ENCODE measurements at places on chromosomes 4 and X.

- DNase-seq: peak; percentile 29
These were observed 82.9 kb downstream of the PDLIM5 start for GRCh38 chr4:94534401-94535312.

DNA sequence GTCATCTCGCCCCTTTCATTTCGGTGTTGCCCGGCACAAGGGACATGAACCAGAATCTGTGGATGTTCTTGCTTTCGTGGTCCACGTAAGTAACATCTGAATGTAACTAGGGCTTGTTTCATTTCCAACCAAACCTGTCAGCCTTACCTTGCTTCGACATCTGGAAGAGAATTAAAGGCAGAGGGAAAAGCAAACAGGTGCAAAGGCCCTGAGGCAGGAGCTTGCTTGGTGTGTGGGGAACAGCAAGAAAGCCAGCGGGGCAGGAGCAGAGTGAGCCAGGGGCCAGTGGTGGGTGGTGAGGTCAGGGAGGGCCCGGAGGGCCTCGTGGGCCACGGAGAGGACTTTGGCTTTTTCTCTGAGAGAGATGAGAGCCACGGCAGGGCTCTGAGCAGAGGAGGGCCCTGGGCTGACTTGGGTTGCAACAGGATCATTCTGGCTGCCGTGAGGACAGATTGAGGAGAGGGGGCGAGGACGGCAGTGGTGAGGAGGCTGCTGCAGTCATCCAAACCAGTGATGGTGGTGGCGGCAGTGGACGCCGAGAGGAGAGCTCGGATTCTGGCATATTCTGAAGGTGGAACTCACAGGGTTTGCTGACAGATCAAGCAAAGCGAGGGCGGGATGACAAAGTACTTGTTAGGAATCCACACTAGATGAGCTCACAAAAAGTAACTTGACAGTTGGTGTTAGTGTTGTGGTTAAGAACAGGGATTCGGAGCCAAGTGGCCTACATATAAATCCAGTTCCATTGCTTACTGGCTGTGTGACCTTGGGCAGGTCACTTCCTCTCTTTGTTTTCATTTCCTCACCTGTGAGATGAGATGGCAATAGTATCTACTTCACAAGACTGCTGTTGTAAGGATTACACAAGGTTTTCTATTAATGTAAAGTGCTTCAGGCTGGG lies 6.8 kb upstream of the WDR13 start:
- no peak for DNase-seq

GRCh38 chrX:130393451-130394074 lies 8.1 kb upstream of the GPR119 start:
- peak; percentile 16 for DNase-seq

GRCh38 chr4:32798471-32799159 lies 2078.4 kb downstream of the PCDH7 start:
- DNase-seq: no peak

- DNase-seq: no peak
These were observed 212.9 kb downstream of the PDHA2 start for GRCh38 chr4:96052827-96053226.

- DNase-seq: no peak
These were observed 1.2 kb downstream of the GPC3 start for GRCh38 chrX:133983974-133984845.

GRCh38 chr4:25981749-25982148 lies 67.7 kb downstream of the SMIM20 start:
- DNase-seq: no peak

DNA sequence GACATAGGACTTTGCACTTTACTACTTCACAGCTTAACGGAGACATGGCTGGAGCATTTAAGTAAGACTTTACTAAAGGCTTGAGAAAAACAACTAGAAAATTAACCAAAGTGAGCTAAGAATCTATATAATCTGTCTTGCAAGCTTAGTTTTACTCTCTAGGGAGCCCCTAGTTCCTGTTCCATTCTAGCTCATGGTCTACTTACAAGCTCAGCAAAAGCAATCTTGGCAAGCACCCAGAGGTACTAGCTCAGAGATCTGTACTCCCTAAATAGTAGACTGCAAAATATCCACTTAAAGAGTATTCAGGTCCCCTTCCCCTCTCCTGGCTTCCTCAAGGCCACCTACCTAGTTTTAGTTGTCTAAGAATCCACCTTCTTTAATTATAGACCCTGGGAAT lies 469.0 kb downstream of the IDS start:
- DNase-seq: no peak

- no peak for DNase-seq
These were observed 356.7 kb upstream of the RPS6KA3 start for GRCh38 chrX:20623448-20623847.

DNA sequence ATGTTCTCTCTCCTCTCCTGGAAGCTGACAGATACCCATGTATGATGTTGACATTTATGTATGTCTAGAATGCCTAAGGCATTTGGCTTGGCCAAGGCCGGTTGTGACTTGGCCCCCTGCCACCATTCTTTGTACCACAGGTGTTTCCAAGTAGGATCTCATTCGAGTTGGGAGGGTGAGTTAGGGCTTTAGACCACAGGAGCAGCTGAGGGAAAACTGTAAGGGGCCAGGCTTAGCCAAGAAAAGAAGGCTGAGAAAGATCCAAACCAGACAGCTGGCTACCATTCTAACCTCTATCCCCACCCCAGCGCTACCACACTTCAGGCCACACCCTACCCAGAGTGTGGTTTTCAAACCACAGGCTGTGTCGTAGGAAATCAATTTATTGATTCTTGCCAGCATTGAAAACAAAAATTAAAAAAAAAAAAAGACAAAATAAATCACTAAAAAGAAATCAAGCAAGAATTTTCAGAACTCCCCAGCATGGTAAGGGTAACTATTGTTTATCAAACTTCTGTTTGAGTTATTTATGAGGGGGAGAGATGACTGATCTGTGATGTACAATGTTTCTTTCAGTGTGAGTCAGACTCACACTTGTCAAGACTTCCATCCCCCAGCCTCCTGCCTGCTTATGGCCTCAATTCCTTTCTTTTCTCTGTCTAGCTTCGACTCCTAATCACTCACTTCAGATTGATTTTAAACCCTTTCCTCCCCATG lies 9.9 kb downstream of the TMSB4X start:
- no peak for DNase-seq

DNA sequence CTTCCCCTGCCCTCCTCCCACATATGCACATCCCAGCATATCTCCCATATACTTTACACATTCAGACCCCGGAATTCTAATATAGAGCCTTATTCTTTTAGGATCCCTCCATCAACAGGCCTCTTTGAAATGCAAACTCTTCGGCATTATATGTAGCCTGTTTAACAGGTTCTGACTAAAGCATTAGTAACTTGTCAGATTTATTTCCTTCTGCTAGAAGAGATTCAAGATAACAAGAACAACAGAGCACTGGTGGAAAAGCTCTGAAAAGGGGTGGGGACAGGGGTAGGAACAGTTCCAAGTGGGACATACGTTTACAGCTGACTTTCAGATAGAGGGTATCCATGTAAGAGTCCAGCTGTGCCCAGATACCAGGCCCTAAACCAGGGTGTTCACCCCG lies 31.7 kb upstream of the PRPS1 start:
- no peak for DNase-seq

- no peak for DNase-seq
These were observed 11.3 kb upstream of the PCYT1B start for GRCh38 chrX:24658421-24658820.

DNA sequence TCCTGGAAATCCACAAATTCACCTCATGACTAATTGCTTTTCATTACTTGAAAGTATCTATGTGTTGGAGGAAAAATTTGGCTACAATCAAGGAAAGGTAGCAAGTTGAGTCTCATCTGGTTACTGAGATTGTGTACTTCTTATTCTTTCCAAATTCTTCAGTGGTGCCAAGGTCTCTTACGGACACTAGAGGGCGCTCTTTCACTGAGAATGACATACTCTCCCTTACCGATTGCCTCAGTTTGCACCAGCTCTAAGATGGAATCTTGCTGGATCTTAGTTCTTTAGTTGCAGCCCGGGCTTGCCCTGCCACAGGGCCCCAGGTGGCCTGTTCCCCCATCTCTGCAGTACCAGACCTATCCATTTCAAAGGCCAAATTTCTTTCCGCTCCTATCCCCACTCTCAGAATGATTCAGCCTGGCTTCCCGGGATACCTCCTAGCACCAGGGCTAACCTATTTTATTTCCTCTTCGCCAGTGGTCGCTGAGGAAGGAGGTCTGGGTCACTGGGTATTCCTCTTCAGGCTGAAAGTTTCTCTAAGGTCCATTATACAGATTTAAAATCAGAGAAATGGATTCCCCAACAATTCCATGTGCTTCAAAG lies 24.6 kb upstream of the GPR50 start:
- peak; percentile 54 for DNase-seq

DNA sequence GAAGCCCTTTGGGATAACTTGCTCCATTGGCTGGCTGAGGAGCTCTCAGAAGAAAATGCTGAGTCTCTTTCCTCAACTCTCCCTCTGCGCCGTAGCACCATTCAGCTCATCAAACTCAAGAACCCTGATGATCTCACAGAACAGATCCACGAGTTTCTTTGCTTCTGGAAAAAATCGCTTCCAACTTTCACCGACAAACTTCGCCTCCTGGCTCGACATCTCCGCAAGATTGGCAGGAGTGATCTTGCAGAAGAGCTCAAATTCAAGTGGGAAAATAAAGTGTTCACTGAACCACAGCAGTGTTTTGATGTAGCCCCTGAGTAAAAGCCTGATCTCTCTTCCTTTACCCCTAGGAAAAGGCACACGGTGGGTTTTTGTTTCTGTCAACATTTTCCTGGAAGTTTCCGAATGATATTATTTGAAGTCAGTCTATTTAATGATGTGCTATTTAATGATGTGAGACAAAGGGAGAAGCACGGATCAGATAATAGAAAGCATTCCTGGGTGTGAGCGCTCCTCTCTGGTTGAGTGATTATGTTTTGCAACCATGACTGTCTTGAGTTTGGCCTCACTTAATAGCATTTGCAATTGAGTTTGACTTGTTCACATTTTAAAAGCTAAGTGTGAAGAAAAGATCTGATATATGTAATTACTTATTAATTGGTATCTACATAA lies 62.2 kb downstream of the DTHD1 start:
- no peak for DNase-seq

GRCh38 chrX:25202827-25203226 lies 187.1 kb upstream of the ARX start:
- no peak for DNase-seq

GRCh38 chrX:42195506-42195905 lies 272.2 kb upstream of the CASK start:
- DNase-seq: no peak

GRCh38 chr4:160772668-160773067 lies 1391.1 kb downstream of the FSTL5 start:
- no peak for DNase-seq

GRCh38 chrX:85620466-85620865 lies 241.0 kb upstream of the POF1B start:
- DNase-seq: no peak

GRCh38 chr4:87698394-87698793 lies 48.3 kb downstream of the DMP1 start:
- DNase-seq: no peak

DNA sequence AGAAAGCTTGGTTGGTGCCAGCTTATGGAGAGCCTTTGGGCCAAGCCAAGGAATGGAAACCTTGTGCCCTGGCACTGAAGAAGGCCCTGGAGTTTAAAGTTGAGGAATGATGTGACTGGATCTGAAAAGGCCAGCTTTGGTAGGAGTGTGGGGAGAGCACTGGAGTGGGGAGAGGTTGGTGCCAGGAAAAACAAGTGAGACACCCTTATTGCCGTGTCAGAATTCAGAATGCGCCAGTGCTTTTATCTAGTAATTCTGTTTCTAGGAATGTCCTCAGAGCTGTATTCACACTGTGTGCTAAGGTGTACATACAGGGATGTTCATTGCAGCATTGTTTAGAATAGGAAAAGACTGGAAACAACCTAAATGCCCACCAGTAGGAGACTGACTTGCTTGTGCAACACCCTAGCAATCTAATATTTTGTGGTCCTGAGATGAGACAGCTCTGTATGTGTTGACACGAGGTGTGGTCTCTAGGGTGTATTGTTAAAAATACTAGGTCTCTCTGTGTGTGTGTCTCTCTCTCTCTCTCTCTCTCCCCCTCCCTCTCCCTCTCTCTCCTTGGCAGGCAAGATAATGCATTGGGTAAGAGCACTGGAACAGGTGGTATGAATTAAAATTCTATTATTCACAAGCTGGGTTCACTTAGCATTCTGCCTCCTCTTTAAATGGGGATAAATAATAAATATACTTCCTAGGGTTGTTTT lies 107.8 kb downstream of the GATB start:
- DNase-seq: no peak

- no peak for DNase-seq
These were observed 153.0 kb downstream of the ADAM29 start for GRCh38 chr4:175071123-175071522.

GRCh38 chr4:97003715-97004114 lies 1139.6 kb downstream of the STPG2 start:
- no peak for DNase-seq

GRCh38 chr4:130760246-130760645 lies 1664.3 kb downstream of the C4orf33 start:
- no peak for DNase-seq

DNA sequence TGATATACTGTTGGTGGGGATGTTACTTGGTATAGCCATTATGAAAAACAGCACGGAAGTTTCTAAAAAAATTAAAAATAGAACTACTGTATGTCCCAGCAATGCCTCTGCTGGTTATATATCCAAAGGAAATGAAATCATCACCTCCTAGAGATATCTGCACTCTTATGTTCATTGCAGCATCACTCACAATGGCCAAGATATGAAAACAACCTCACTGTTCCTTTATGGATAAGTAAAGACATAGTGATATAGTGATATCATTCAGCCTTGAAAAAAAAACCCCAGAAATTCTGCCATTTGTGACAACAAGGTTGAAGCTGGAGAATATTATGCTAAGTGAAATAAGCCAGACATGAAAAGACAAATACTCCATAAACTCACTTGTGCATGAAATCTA lies 543.8 kb upstream of the SLIT2 start:
- DNase-seq: no peak

DNA sequence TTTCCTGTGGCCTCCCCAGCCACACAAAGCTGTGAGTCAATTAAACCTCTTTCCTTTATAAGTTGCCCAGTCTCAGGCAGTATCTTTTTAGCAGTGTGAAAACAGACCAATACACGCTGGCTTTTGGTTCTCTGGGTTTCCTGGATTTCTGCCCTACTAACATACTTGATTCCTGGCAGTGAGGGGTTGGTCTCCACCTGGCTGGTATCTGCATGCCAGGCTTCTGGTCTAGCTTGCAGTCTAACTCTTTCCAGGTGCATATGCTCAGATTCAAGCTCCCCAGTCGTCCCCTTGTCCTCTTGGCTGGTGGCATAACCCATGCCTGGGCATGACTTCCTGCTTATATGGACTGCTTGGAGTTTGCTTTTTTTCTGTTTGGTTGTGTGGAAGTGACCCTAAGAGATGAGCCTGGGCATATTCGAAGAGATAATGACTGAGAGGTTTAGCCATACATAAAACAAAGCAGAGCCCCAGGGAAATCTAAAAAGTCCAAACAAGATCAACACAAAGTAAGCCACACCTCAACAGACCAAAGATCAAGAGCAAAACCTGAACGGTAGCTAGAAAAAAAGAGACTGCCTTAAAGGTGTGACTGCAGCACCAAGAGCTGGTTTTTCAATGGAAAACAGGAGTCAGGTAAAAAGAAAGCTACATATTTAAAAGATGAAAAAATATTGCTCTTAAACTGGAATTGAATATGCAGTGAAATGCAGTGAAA lies 102.1 kb upstream of the STS start:
- no peak for DNase-seq
